ENCODE measurements at places on chromosomes 12 and 14.

- no peak for DNase-seq
These were observed 162.8 kb upstream of the TBX3 start for GRCh38 chr12:114846771-114847170.

GRCh38 chr12:43675048-43675904 is 83.3 kb downstream of the PUS7L start:
- DNase-seq = no peak

GRCh38 chr14:97401714-97402113 is 604.5 kb downstream of the VRK1 start:
- no peak for DNase-seq

DNA sequence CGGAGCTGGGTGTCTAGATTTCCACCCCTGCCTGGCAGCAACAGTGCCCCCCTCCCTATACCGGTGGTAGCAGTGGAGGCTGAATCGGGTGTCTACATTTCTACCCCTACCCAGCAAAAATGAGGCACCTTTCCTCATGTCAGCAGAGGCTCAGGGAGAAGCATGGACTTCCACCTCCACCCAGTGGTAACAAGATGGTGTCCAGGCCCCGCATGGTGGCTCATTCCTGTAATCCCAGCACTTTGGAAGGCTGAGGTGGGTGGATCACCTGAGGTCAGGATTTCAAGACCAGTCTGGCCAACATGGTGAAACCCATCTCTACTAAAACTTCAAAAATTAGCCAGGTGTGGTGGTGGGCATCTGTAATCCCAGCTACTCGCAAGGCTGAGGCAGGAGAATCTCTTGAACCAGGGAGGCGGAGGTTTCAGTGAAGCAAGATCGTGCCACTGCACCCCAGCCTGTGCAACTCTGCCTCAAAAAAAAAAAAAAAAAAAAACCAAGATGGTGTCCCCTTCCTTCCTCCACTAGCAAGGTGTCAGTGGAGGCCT is 35.5 kb upstream of the OR5AU1 start:
- no peak for DNase-seq

- DNase-seq = no peak
These were observed 1.1 kb downstream of the KDM5A start for GRCh38 chr12:388012-388411.

GRCh38 chr12:109555431-109556315 is 17.6 kb downstream of the MMAB start:
- no peak for DNase-seq

- no peak for DNase-seq
These were observed 10.4 kb upstream of the OSBPL8 start for GRCh38 chr12:76569685-76570604.

DNA sequence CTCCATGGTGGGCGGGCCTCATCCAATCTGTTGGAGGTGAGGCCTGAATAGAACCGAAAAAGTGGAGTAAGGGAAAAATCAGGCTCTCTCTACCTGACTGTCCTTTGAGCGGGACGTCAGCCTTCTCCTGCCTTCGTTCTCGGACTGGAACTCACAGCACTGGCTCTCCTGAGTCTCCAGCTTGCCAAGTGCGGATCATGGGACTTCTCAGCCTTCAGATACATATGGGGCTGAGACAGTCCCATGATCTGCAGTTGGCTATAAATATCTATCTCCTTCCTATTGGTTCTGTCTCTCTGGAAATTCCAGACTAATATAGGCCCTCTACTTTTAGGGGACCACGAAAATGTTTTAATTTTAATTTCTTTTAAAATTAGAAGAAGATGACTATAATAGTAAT is 29.7 kb upstream of the PLEK2 start:
- no peak for DNase-seq

DNA sequence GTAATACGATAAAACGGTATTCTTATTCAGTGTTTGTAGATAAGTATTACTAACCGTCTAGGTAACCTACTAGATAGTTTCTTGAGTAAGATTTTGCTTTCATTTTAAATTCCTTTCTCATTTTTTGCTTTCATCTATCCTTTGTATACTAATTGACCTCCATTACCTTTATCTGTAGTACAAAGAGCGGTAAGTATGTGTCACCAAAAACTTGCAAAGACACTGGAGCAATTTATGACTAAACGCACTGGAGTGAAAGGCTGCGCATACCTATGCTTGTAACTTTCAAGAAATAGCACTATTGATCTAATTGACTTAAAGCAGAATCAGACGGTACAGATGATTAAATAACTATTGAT is 1.7 kb downstream of the ARHGAP5 start:
- DNase-seq = no peak

Data from globus pallidus (tissue), 1 donor.